ENCODE measurements at places on chromosomes 7 and 10.

DNA sequence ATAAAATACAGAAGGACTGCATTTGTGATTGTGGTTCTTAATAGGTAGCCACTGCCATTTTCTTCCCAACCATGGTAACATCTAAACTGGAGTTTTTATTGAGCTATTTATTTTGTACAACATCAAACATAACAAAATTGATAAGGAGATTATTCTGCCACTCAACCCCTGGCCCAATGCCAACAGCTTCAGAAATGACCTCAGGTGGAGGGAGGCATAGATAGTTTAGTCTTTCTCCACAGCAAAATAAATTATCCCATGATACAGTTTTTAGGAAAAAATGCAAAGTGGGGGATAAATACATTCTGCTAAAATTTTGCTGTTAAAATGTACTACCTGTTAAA, 57.6 kb downstream of the LRRTM3 start:
- DNase-seq: no peak

- peak; percentile 76 for DNase-seq
Measured at GRCh38 chr10:132396494-132397035, 435 bp upstream of the PWWP2B start.

DNA sequence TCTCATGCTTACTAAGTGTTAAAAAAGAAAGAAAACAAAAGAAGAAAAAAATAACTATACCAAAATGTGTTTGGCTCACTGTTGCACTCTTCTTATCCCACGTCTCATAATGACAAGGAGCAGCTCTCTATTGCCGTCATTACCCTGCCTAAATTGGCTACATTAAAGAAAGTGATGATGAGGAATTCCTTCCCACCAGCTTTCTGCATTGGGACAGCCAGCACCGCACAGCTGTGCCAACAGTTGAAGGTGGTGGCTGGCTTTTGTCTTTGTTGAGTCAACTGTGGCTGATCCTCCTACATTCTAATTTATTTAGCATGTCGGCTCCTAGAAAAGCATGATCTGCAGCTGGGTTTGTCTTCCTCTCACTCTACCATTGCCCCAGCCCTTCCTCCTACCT, 751.8 kb downstream of the KCNMA1 start:
- no peak for DNase-seq

DNA sequence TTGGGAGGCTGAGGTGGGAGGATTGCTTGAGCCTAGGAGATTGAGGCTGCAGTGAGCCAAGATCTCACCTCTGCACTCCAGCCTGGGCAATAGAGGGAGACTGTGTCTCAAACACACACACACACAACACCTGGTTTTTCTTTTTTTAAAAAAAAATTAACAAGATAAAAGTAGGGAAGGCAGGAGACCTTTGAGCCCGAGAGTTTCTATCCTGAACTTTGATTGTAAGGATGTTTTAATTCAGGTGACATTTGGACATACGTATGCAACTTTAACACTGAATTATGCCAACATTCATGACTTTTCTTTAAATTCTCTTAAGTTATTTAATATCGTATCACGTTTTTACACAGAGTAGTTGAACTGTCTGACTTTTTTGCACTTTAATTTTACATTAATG, 11.7 kb upstream of the CYP2E1 start:
- DNase-seq: no peak

GRCh38 chr10:3902054-3902808, 117.2 kb upstream of the KLF6 start:
- peak; percentile 72 for DNase-seq

GRCh38 chr7:39583539-39583938, 17.3 kb downstream of the YAE1 start:
- no peak for DNase-seq

- no peak for DNase-seq
Measured at GRCh38 chr7:71775648-71776047, 636.5 kb downstream of the CALN1 start.

DNA sequence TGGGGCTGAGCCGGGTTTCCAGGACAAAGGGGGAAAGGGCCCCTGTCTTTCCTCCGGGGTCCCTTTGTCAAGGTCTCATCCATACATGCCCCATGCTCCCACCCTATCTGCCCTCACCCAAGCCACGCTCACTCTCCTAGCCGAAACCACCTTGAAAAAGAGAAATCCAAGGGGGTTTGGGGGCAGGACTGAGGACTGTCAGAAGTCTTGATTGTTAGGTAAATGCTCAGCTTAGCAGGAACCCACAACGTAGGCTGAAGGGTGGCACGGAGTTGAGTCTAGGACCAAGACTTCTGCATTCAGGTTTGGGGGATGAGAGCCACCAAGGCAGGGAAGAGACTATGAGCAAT, 719 bp upstream of the PGAM2 start:
- no peak for DNase-seq

- no peak for DNase-seq
Measured at GRCh38 chr10:96585736-96586418, 935 bp downstream of the TM9SF3 start.

- no peak for DNase-seq
Measured at GRCh38 chr10:5490032-5490431, 9.3 kb downstream of the CALML5 start.

DNA sequence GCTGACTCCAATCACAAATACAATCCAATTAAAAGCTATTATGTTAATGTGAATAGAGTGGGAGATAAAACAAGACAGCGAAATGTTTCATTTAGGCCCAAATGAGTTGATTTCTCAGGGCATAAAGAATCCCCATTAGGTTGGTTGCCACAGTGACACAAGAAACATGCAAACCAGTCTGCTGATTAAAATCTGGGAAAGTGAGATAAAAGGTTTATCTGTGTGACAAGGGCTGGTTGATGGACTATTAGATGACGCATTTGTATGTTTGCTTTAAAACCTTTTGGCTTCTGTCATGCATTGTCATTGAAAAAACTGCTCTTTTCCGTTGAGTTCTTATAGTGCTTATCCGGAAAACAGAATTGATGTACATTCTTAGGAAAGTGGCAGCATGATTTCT, 658.2 kb downstream of the GATA3 start:
- DNase-seq: no peak

DNA sequence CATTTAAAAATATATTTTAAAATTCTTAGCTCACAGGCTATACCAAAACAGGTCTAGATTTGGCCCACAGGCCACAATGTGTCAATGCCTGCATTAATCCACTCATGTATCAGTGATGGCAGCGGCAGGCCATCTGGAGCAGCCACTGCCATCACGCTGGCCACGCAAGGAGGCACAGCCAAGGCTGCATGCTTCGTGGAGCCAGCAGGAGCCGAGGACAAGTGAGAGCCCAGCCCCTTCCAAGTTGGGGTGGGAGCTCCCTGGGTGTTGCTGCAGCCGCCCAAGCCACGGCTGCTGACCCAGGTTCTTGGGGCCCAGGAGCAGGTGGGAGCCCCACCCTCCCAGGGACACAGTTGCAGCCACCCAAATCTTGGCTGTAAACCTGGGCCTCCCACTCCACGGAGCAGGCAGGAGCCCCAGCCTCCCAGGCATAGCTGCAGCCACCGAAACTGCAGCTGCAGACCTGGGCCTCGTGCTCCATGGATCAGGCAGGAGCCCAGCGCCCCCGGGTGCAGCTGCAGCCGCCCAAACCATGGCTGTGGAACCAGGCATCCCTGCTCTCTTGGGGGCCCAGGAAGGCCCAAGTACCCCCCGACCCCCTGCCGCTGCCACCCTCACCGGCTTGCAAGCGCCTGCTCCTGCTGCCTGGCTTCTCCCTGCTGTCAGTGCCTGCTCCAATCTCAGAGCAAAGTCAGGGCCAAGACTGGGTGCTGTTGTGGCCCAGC, 87.3 kb upstream of the CACUL1 start:
- no peak for DNase-seq

GRCh38 chr10:13733071-13733470, 146.3 kb downstream of the PRPF18 start:
- DNase-seq: no peak

- DNase-seq: no peak
Measured at GRCh38 chr7:4742852-4743251, 32.6 kb upstream of the AP5Z1 start.

DNA sequence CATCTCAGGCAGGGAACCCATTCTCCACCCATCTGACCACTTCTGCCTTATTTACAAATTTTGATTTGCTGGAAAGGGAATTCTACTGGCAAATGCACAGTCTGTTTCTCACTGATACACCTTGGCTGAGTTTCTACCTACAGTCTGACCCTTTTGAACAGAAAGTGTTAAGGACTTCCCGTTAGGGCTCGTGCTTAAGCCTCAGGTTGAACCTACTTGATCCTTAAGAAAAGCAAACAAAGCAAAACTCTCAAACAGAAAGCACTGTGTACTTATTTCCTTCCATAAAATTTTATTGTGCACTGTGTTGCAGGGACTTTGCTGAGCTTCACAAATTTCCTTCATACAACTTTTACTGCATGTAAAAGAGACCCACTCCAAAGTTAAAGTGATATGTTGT, 367.8 kb downstream of the NRG3 start:
- no peak for DNase-seq
